Activated naive CD8-positive, alpha-beta T cell treated with anti-CD3 and anti-CD28 coated beads, Interleukin-2, amount 50 U/mL, for 16 hours (primary cell): ENCODE measurements at places on chromosomes 3 and 15.

- DNase-seq = no peak
Observed at GRCh38 chr3:149152420-149152819, 23.0 kb downstream of the HPS3 start.

- DNase-seq = no peak
Observed at GRCh38 chr3:195057716-195058115, 213.2 kb downstream of the XXYLT1 start.

DNA sequence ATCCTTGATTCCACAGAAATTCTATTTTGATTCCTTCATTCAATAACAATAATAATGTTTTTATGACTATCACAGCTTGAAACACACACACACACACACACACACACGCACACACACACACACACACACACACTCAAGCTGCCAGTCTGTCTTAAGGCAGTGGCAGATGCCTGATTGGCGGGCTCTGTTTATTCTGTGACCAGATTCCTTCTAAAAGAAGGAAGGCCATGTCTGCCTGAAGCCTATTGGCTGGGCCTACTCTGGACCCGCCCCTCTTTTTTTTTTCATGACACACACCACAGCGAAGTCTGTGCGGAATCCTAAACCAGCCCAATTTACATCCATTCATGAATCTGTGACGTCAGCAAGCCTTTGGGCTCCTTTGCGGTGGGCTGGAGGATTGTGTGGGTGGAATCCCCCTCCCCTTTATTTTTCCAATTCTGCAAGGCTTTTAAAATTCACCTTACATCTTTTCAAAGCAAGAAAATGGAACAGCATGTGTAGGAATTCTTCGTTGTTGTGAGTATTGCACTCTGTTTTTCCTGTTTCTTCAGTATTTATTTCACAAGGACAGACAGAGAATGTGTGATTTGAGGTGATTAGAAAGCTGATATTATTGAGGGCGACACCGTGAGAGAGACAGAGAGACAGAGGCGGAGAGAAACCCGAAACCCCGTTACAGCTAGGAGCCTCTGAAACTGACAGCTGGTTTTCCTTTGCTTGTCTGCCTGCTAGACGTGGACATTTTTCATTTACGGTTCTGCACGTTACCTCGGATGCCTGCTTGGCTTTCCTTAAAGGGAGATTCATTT is at the start of gene MAP3K13:
Gene MAP3K13 (plus strand): TSS at position 287 of the 812 bp plus-strand sequence. CDS start 65,446 bp downstream, outside the sequence.
- no peak for DNase-seq

GRCh38 chr15:66714543-66714981 is 12.5 kb downstream of the SMAD6 start:
- no peak for DNase-seq

GRCh38 chr15:51499379-51499976 is 123.1 kb downstream of the DMXL2 start:
- DNase-seq = no peak

DNA sequence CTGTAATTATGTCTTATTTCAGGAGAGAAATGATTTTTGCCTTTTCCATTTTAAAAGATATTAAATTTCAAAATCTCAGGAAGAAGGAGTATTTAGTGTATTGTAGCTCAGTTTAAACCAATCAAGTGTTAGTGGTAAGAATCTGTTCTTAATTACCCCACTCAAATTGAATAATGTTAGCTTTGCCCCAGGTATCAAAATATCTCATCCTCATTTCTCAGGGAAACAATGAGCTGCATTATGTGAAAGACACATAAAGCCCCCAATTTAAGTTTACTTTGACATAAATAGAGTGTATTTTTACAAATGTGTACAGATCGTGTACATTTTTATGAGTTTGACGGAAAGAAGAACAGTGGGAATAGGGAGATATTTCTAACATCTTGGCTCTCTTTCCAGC is 317.4 kb upstream of the RARB start:
- no peak for DNase-seq

DNA sequence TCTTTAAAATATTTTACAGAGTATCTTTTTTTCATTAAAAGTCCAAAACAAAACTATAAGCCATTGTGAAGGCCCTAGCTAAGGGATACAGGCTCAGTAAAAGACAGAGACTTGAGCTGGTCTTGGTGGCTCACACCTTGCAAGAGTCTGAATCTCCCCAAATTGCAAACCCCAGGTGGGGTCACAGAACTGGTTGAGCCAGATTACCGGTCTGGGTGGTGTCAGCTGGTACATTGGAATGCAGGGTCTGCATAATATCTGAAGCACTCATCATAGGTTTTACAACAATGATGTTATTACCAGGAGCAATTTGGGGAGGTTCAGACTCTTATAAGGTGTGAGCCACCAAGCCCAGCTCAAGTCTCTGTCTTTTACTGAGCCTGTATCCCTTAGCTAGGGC is 201.2 kb upstream of the ARPP21 start:
- no peak for DNase-seq

DNA sequence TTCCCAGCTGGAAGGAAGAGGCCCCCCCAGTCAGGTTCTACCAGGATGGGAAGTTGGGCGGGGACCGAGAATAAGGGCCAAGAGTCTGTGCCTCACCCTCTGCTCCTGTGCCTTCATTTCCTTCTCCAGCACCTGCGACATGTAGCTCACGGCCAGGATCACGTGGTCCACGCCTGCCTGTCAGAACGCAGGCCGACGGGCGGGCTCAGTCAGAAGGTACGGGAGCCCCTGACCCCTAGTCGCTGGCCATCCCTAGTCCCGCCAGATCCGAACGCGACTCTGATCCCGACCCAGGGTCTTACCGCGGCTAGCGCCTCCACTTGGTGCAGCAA is 489 bp downstream of the GMPPB start:
- no peak for DNase-seq

DNA sequence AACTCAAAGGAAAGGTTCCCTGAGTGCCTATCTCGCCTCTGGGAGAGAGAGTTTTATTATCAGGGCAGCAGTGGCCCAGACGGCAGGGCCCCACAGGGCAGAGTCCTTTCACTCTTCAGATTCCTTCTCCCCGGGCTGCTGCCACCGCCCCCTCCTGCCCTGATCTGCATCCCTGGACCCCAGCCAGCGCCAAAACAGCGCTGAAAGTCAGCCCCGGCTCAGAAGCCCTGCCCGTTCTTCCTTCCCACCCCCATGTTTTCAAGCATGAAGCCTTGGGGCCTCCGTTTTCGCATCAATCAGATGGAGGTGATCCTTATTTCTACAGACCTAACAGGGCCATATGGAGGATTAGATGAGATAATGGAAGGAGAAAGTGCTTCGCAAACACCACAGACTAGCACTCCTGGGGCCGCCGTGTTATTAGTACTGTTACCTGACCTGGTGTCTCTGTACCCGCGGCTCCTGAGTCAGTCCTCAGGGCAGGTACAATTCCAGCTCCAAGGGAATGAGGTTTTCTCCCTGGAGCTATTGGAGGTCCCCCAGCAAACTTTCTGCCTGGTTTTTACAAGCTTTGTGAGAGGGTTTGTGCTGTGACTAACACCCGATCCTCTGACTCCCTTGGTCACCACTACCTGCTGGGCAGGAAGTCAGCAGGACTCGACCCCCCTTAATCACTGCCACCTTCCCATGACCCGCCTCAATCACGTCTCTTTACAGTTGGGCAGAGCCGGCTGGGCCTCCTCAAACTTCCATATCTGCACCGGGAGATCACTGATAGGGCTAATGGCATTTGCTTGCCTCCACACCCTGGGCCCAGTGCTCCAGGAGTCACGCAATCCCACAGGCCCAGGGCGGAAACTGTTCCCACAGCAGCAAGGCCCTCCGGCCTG is 39.5 kb upstream of the TSEN2 start:
- no peak for DNase-seq

DNA sequence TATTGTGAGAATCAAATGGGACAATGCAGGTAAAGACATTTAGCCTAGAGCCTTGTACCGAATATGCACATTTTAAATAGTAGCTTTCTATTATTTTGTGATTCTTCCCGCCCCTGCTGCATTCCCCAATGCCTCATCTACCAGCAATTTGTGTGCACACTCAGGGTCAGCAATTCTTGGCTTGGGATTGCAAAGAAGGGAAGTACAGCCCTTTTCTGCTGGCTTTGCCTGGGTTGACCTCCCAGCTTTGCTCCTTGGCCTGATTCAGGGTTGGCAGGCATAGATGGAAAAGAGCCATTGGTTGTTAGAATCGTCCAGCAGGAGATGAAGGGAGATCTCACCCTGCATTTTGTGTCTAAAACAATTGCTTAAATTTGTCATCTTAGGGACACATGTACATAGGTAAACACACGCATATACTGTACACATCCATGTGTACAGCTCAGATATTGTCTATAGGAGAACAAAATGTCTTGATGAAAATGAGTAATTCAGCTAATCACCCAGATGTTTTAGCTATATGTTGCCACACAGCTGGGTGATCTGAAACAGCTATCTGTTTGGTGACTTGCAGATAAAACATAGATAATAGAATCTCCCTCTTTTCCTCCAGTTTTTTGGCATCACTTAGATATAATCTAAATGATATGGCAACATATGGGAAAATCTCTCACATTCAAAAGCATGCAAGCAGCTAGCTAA is 340.9 kb upstream of the TBL1XR1 start:
- no peak for DNase-seq

DNA sequence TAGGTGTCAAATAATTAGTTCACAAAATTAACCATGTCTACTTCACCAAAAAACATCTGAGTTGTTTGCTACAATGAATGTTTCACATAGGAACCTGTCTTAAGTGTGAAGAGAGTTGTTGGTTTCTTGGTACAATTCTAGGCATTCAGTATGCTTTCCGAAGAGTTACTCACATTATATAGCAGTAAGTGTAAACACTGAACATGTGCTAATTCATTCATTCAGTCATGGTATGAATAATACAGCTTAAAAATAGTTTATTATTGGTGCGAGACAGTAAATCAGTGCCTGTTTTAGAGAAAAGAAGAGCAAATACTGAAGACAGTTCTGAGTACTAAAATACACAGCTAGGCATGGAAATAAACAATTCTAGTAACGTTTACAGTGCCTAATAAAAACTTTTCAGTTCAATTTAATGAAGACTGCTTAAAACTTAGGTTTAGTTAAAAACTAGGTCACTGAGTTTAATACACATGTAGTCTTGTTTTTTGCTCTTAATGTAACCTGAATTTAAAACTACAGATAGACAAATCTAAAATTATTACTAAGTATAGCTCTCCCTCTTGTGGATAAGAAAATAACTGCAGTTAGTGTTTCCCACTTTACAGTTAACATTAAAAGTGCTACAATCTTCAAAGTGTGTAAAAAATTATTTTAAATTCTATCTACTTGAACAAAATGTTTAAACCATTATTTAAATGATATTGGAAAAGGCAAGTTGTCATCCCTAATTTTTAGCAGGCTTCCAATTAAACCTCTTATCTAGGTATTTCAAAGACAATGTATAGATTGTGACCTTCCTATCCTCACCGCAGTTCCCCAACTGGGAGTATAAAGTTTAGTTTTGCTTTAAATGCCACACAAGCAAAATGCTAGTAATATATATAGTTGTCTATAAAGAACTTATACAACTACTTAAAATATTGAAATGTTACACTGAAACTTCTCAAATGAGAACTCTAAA is 20.1 kb upstream of the ZCWPW2 start:
- DNase-seq = no peak

GRCh38 chr15:47326410-47327333 is 390.6 kb upstream of the SEMA6D start:
- DNase-seq = no peak

DNA sequence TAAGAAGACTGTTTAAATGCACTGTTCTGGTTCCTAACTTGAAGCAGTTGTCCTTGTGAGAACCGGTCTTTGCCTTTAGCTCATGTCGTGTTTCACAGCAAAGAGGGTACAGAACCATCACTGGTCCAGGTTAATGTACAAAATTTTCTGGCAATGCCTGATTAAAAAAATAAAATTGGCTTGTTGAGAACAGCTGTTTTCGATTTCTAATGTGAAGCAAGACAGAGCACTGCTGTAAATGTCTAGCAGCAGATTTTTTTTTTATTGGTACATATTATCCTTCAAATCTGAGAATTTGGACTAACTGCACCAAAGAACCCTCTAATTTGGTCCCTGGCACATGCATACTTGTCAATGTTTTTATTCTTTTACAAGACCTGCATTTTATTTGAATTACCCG is 103.3 kb downstream of the STT3B start:
- DNase-seq = no peak

GRCh38 chr3:129409541-129409940 is 18.9 kb downstream of the EFCAB12 start:
- no peak for DNase-seq

DNA sequence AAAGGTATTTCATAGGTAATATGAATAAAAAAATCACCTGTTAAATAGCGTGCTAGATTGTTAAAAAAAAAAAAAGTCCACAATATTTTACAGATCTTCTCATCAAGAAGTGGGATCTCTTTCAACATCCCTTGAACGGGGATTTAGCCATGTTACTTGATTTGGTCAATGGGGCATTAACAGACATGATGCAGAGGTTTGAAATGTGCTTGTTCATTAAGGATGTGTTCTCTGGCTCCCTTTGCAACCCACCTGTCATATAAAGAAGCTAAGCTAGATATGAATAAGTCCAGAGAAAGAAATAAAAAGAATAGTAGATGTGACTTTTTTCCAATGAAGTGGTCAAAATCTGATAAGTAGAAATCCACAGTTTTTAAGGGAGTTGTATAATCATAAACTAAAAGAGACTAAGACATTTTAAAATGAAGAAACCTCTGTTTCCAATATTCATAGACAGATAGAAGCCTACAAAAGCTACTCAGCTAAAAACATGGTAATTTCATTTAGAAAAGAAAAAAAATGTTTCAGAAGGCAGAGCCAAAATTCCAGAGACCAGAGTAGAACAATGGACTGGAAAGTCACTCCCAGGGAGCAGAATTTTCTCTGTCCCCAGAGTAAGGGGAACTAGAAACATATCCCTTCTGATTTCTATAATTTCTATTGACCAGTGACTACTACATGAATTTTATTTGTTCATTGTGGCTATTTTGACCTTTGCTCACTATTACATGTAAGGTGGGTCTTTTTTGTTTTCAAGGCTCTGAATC is 79.2 kb downstream of the PLSCR2 start:
- no peak for DNase-seq

- no peak for DNase-seq
Observed at GRCh38 chr3:54223063-54223462, 100.7 kb downstream of the CACNA2D3 start.

DNA sequence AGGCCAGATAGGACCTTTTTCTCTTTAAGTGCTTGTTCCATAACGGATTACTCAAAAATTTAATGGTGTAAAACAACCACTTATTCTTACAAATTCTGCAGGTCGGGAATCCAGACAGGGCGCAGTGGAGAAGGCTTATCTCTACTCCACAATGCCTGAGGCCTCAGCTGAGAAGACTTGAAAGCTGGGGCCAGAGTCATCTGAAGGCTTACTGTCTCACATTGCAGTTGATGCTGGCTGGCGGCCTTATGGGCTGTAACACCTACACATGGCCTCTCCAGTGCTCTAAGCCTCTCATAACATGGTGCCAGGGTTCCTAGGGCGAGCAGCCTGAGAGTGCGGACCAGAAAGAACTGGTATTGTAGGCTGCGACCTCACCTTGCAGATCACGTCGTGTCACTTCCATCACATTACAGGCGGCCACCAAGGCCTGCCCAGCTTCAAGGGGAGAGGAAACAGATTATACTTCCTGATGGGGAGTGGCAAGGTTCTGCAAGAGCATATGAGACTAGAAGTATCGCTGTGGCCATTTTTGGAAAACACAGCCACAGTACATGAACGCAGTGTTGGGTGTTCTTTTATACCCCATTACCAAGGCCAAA is 32.4 kb downstream of the CMTM7 start:
- no peak for DNase-seq

- DNase-seq = no peak
Observed at GRCh38 chr15:58889363-58889762, 44.1 kb downstream of the SLTM start.

GRCh38 chr3:5017925-5018531 is 38.8 kb downstream of the BHLHE40 start:
- DNase-seq = no peak

- DNase-seq = no peak
Observed at GRCh38 chr3:55891106-55891505, 404.0 kb upstream of the WNT5A start.

GRCh38 chr15:98649472-98650416 is 1.4 kb downstream of the IGF1R start:
- no peak for DNase-seq
